ENCODE measurements at places on chromosomes 2 and 18.

GRCh38 chr2:227474410-227474809 is 2.5 kb downstream of the AGFG1 start:
- DNase-seq: no peak

DNA sequence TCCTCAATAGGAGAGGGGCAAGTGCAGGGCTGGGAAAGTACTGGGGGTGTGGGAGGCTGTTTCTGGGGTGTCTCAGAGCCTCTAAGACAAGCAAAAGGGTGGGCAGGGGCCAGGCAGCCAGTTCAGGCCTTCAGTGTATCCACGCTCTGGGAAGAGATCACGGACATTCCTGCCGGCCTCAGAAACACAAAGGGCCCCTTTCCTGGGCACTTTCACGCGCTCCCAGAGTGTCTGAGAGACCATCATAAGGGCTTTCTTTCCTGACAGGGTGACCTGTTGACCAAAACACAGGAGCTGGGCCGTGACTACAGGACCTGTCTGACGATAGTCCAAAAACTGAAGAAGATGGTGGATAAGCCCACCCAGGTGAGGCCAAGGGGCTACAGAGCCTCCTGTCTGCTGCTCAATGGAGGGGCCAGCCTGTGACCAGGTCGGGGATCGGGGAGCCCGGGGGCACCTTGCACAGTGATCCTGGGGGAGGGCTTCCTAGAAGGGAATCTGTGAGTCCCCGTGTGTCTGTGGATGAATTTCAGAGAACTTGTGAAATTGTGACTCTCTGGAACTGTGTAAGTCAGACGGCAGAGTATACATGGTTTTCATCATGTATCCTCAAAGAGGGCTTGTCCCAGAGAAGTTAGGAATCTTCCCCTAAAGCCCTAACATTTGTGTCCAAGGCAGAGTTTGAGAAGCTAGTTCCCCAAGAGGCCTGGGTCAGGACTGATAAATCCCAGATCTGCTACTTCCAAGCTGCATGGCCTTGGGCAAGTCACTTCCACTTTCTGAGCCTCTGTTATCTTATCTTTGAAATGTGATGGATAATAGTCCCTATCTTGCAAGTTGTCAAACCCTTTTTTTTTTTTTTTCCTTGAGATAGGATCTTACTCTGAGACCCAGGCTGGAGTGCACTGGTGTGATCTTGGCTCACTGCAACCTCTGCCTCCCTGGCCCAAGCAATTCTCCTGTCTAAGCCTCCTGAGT is 1.8 kb downstream of the GNLY start:
- DNase-seq: no peak

- DNase-seq: peak; percentile 67
These were observed 97.2 kb downstream of the SP100 start for GRCh38 chr2:230512955-230513748.

DNA sequence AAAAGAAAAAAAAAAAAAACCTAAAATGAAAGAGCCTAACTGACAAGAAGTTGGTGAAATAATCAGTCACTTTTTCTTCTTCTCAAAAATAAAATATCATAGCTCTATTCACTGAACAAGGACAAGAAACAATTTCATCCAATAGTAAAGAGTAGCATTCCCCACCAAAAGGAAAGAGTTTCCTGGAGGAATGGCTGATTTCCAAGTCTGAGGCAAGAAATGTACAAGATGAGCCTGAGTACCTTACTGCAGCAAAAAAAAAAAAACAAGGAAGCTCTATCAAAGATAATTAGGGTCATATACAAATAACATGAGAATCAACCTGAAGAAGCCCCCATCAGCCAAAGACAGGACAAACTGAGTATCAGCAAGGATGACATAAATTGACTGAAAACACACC is 11.5 kb downstream of the ROCK1 start:
- DNase-seq: peak; percentile 24

GRCh38 chr2:129191530-129191929 is 787.9 kb upstream of the RAB6C start:
- DNase-seq: no peak

DNA sequence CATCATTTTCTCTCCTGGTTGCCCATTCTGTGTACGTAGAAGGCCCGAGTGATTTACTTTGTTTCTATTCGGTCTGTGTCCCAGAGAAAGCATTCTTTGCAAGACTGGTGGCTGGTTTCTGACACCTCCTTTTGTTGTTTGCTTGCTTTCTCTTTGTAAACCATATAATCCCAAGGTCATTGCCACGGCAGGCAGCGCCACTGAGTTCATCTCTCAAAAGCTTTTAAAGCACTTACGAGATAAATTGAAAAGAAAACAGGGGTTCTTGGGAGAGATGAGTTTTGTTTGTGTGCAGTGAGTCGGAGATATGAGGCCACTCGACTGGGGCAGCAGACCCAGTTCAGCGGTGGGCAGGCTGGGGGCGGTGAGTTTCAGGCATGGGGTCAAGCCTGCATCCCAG is 137.6 kb downstream of the NCK2 start:
- no peak for DNase-seq

GRCh38 chr2:107530046-107530445 is 296.6 kb upstream of the RGPD4 start:
- DNase-seq: no peak

GRCh38 chr2:64922482-64923384 is 66.5 kb upstream of the SLC1A4 start:
- DNase-seq: no peak

DNA sequence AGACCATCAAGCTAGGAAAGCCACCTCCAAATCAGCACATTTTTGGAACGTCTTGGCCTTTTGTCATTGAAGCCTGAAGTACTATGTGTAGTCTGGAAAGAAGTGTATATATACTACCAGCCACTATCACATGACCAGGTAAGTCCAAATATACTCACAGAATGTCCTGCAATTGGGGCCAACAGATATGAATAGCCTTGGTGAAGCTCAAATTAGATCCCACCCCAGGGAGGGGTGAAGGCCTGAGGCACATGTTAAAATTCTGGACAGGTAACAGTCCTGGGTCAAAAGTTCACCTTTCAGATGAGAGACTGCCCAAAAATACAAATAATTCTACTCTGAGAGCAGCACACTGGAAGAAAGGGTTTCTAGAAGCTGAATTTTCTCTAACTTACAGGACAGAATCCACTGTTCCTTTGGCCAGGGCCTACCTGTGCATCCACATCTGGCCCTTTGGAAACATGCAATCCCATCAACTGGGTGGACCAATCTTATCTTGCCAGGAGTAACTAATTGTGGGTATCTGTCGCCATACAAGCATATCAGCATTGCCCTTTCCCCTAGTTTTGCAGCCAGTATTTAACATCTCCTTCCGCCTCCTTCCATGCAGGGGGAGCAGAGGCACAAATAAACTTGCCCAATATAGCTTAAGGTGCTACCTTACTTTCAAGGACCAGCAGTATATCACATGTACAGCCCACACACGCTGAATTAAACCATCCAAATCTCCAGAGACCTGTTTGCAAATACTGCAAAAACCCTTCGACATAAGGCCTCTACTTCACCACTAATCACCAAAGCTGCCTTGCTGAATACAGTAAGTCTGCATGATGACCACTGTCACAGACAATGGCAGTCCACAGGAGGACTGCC is 67.8 kb downstream of the EIF5B start:
- DNase-seq: no peak

DNA sequence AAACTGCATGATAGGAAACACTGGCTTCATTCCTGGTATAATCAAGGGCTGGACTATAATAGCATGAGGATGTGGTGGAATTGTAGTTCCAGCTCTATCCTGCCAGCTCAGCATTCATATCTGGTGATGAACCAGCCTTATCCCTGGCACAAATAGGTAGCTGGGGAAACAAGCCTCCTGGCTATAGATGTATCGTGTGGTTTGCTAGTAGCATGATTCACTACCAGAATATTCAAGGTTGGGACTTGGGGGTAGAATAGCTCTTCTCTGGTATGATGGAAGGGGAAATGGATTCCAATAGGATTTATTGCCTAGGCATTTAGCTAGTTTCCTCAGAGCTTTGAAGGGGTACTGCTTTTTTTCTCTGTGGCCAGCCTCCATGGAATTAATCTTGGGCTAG is 532.8 kb downstream of the FBXO15 start:
- DNase-seq: peak; percentile 94

DNA sequence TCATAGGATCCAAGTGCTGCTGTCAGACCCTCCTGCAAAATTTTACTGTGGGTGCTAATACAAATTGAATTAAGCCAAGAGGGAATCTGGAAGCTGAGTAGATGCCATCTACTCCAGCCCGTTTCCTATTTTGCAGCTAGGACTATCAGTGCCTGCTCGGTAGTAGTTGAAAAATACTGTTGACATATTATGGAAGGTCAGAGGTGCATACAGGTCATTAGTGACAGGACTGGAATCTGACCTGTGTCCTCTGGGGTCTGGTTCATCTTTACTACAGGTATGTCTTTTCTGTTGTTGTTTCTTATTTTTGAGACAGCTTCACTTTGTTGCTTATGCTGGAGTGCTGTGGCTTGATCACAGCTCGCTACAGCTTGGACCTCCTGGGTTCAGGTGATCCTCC is 58.8 kb downstream of the MAP4K4 start:
- no peak for DNase-seq

Data from M059J (cell line).